Stimulated activated CD4-positive, alpha-beta T cell treated with anti-CD3 and anti-CD28 coated beads, Interleukin-15, amount 100 ng/mL, for 1 hour (primary cell): ENCODE measurements at places on chromosomes 2 and 18.

- DNase-seq: no peak
Measured at GRCh38 chr2:174749793-174750192, 14.5 kb downstream of the CHRNA1 start.

- DNase-seq: no peak
Measured at GRCh38 chr2:144520756-144521487, 1.0 kb upstream of the ZEB2 start.

DNA sequence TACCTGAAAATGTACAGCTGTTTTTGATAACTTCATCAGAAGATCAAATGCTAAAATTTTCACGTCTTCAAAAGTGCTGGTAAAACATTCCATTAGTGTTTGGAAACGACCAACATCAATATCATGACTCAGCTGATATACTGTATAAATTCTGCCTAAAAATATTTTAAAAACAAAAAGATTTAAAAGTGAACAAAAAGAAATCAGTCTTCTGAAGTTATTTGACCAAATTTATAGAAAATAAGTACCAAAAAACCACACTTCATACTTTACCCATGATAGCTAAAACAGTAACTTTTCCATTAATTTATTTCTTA, 35.6 kb downstream of the THADA start:
- DNase-seq: no peak

DNA sequence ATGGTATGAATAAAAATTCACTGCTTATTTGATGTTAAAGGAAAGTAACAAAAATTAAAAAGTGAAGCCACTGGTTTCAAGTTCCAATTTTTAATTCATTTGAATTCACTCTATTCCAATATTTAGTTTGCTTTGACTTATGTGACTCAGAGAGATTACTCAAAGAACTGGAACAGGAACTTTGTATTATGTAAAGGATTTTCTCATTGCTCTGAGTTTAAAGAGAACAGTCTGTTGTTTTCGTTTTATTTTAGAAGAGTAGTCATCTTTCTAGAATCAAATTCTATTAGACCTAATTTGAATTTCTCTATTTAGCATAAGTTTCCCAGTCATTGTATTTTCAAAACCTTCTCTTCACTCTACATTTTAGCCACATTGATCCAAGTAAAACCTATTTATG, 300.1 kb upstream of the SLC8A1 start:
- DNase-seq: no peak

DNA sequence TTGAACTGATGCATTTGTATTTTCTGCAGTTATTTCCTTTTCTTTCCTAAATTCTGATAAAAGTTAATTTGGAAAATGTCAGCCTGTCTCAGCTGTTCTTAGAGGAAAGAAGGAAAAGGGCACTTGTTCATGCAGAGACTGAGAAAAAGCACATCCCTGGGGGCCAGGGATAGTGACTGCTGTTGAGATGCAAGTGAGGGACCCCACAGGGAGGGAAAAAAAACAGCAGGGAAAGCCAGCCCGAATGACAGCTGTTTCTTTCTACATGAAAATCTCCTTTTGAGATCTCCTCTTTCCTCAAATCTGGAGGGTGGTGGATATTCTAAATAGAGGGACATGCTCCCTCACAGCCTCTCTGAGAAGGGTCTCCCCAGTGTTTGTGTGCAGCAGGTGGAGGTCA, 14.0 kb upstream of the MTA3 start:
- no peak for DNase-seq

- no peak for DNase-seq
Measured at GRCh38 chr2:86142436-86143257, 36.6 kb downstream of the PTCD3 start.
